ENCODE measurements at places on chromosomes 2 and 18.

DNA sequence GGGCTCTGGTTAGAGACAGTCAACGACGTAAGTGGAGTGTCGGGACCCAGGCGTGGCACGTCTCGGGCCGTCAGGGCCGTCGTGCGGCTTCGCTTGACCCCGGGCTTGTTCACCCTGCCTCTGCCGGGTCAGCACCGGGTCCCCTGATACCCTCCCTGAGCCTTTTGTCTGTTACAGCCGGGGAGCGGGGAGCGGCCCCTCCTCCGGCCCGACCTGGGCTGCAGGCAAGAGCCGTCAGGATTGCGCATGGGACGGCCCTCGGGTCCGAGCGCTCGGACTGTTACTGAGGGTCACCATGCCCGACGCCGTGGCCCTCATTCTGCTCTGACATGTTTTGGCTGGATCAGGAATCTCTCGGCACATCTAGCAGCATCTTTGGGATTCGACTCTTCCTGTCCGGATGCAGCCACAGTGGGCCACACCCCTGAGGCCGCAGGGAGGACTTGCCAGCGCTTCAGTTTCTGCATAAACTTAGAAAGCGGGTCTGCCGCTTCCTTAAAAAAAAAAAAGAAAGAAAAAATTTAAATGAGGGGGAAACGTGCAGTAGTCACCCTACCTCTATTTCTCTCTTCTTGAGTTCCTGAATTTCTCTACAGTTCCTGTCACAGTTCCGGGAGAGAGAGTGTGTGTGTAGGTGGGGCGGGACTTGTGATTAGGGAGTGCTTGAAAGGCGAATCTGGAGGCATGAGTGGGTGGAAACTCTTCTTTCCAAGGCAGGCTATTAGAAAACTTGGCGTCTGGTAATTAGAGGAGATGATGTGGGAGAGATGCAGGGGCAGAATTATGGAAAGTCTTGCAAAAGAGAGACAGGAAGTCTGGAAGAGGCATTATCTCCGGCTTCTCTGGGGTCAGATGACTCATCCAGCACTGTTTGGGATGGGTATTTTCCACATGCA, 909 bp downstream of the TMEM87B start:
- peak; percentile 68 for DNase-seq

DNA sequence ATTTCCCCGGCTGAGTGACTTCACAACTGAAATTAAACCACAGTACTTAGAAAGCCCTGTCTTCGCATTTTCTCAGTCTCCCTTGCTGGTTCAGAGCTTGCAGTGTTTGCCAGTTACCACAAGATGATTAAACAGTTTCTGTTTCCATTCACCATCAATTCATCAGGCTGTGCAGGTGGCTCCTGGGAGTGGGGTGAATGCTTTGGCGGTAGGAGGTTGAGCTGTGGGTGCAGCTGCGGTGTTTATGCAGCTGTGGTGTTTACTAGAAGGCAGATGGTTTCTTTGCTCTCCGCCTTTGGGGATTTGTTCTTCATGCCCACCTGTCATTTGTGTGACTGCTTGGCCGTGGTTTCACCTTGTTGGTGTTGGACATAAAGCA, 16.1 kb downstream of the ACOXL start:
- DNase-seq = no peak

- DNase-seq = no peak
Measured at GRCh38 chr2:45857275-45857609, 205.8 kb downstream of the PRKCE start.

DNA sequence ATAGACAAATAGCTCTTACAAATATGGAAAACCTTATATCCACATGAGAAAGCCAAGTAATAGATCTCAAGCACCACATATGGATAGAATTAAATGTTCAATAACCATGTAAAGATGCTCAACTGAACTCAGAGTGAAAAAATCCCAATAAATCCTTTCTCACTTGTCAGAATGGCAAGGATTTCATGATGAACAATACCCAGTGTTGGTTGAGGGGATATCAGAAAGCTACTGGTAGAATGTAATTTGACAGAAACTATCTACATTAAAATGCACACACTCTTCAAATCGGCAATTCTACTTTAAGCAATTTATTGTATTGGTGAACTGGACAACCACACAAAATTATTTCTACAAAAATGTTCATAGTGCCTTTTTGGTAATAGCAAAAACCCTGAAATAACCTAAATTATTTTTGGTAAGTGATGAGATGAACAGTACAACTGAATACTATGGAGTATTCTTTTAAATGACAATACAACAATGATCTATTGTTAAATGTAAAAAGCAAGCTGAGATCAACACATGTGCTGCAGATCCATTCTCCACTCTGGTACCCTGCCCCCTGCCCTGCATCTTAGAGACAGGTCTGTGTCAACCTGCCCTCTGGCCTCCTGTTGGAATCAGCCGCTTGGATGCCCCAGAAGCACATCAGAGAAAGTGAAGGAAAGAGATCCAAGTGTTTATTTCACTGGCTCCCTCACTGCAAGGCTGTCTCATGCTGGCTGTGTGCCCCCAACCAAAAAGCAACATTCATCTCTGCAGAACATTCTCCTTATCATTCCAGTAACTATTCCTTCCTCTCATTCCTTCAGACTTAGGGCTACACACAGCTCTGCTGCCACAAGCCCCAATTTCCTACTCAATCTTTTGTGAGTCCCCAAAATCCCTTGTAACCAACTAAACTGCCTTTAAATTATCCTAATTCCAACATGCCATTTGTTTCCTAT, 442.5 kb downstream of the LRATD1 start:
- DNase-seq = no peak

DNA sequence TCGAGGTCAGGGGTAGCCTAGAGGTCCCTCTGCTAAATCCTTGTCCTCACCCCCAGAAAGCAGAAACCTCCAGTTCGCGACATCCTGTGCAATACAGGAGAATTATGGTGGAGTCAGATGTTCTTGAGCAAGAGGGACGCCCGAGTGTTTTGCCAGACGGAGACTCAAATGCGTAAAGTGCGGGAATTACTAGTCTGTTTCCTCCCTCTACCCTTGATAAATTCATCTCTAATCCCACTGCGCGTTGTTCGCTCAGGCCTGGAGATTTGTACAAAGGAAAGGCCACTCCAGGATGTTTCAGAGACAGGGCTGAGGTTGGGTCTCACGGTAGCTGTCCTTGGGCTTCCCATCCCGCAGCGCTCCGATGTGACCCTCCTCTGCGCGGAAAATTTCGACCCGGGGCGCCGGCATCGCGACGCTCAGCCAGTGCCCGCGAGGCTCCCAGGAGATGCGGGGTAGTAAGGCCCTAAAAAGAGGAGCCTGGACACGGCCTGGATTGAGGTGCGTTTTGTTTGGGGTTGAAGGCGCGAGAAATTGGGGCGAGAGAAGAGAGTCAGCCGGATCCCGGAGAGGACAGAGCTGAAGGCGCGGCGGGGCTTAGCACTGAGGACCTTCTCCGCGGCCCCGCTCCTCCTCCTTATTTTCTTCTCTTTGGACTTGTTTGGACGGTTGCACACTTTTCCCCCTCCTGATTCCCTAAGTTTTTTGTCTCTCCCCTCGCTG, 2.6 kb upstream of the NEUROD1 start:
- no peak for DNase-seq

- DNase-seq = no peak
Measured at GRCh38 chr18:78645216-78645615, 334.4 kb upstream of the SALL3 start.

GRCh38 chr2:10079870-10080535, at the start of gene CYS1:
Gene CYS1, minus strand, starts transcription at chr2:10080411. Its CDS starts 188 bp downstream, at chr2:10080223.
- no peak for DNase-seq

DNA sequence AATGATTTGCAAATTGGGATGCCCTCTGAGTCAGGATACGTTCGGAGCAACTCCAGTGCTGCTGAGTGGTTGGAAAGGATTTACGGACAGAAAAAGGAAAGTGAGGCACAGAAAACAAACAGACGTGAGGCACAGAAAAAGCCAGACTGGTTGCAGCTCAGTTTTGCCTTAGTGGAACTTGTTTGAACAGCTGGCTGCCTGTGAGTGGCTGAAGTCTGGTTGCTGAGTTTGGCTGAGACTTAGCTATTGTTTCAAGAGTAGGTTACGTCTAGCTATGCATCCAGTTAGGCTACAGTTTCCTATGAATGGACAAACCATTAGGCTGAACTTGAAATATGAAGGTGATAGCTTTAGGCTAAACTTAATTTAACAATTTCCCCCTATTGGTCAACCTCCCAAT, 256.6 kb downstream of the VAPA start:
- DNase-seq = no peak

GRCh38 chr2:226970362-226970761, 134.5 kb downstream of the RHBDD1 start:
- no peak for DNase-seq

DNA sequence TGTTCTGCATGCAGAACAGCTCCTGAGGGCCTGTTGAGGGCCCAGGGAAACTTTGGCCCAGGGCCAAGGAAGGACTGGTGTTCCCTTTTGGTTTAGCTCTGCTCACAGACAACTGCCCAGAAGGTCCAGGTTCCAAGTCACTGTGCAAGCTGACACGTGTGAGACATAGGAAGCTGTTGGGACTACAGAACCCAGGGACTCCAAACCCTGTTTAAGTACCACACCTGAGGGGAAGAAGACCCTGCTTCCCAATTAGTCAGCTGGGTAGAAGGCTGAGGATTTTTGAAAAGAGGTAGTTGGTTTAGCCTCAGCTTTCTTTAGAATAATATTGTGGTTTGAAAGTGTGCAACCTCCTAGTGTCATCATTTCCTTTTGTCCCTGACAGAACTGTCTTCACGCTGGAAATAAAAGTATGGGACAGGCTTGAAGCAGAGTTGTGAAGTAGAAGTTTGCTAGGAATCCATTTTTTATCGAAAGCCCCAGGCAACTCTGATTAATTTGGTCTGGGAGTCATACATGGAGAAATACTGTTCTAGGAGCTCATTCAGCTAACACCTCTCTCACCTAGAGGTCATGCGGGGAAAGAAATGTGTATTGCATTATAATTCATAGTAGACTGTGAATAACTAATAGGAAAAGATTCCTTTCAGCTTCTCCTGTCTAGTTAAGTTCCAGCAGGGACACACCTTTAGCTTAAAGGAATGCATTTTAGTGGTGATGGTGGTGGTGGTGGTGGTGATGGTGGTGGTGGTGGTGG, 19.9 kb upstream of the IL1RL1 start:
- no peak for DNase-seq

- no peak for DNase-seq
Measured at GRCh38 chr2:240229603-240230235, 89.3 kb upstream of the OTOS start.

GRCh38 chr2:218566296-218566695, 1.9 kb downstream of the USP37 start:
- DNase-seq = no peak

GRCh38 chr2:98378901-98379300, 32.6 kb downstream of the CNGA3 start:
- no peak for DNase-seq

DNA sequence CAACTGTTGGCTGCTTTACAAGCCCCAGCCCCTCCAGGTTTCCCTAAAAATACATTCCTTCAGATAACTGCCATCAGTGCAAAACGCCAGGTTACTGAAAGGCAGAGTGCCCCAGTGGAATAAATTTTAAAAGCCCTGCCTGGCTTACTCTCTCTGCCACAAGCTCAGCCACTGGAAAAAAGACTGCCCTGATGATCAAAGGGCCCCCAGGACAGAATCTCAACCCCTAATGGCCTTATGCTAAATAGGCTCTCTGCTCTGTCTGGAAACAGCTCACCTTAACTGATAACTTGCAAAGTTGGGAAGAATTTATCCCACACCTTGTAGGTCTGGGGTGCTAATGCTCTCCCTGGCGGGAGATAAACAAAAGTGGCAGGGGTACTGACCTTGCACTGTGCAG, 33.9 kb downstream of the CFAP53 start:
- no peak for DNase-seq

GRCh38 chr18:79645291-79645983, 34.2 kb upstream of the CTDP1 start:
- DNase-seq = no peak

DNA sequence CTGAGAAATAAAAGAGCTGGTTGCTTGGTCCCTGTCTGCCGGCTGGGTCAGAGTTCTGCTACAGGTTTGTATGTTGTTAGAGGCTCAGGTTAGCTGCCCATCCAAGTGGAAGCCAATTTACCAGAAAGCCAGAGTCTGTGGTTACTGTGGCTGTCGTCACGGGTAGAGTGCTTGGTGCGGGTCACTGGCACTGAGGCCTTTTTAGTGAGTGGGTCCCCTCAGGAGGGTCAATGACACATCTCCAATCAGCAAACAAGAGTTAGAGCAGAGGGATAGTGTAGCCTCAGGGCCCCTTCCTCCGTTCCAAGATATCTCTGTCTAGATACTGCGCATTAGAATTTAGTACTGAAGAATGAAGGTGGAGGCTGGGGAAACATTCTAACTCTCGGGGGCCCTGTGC, 41.2 kb downstream of the CTIF start:
- DNase-seq = no peak

- no peak for DNase-seq
Measured at GRCh38 chr2:27249891-27250651, 12.8 kb downstream of the SLC30A3 start.

- DNase-seq = no peak
Measured at GRCh38 chr18:48682768-48683167, 143.9 kb downstream of the CTIF start.

- no peak for DNase-seq
Measured at GRCh38 chr2:71071681-71072398, 3.4 kb downstream of the NAGK start.

DNA sequence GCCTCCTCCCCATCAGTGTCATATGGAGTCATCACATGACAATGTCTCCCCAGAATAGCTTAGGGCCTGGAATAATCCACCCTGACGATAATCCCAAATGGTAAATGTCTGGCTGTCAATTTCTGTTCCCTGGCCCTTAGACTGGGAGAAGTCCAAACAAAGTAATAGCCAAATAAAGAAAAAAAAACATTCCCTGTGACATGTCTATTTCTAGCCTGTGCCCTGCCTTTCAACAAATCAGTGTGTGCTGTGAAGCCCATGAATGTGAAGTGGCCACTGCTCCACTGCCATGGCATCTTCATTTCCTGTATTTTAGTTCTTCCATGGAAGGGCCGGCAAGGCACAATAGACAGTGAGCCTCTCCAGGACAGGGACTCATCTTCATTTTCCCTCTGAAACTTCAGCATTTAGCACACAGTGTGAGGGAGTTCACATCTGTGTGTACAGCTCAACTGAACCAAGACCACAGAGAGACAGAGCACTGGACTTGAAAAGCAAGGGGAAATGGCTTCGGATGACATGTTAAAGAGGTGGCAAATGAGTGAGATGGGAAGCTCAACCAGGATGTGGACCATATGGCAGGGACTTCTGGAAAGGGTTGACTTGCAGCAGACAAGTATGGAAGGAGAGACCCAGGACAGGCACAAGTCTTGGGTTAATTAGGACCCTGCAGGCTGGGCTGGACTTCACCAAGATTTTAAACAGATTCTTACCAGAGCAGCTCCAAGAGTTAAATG, 140.0 kb downstream of the ANTXR1 start:
- DNase-seq = no peak

- no peak for DNase-seq
Measured at GRCh38 chr18:10726198-10727068, 200.6 kb downstream of the NAPG start.

- DNase-seq = no peak
Measured at GRCh38 chr18:46437061-46437460, 220.0 kb downstream of the LOXHD1 start.

- DNase-seq = no peak
Measured at GRCh38 chr2:230960026-230960425, 35.0 kb upstream of the GPR55 start.

All from left renal cortex interstitium (tissue), 4 donors.